Activated CD8-positive, alpha-beta memory T cell treated with anti-CD3 and anti-CD28 coated beads, Interleukin-2, amount 10 ng/mL, durations not matched to agents 7 days and 5 days (primary cell): ENCODE measurements at places on chromosomes 1 and 21. TPM values are rescaled to one million over a fixed set of nuclear protein-coding genes. Genes with fewer than 3 reads are reported as not detected.
A peak's percentile ranks its signal among the peaks of the same experiment; 100 is the strongest.

The CD58 gene
- 56.9 TPM for total RNA-seq

The F13B gene
- not detected for total RNA-seq

The GJB3 gene
- total RNA-seq: not detected

DNA sequence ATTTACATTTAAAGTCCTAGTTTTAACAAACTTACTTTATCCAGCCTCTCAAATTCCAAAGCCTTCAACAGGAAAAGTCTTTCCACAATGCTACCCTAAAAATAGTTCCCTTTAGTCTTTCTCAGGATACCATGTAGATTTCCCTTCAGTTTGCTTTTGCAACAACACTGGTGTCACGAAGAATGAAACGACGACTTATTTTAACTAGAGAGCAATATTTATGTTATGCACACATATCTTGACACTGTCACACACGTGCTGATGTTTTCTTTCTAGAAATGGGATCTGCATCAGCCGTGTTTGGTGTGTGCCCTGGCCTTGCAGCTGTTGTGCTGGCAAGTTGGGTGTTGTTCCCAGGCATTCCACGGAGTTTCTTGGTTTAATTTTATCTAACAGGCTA is 75.5 kb downstream of the SIPA1L2 start:
- H3K4me3 ChIP-seq: no peak overlapping the region
- H3K27ac ChIP-seq: no peak overlapping the region
- DNase-seq: no peak

GRCh38 chr1:3772027-3772714 is 378 bp upstream of the SMIM1 start:
- peaks cover 2% of the 10 kb centered on the region for H3K4me1 ChIP-seq
- peak; percentile 93 for DNase-seq
- H3K27me3 ChIP-seq: no peaks in the 10 kb centered on the region

DNA sequence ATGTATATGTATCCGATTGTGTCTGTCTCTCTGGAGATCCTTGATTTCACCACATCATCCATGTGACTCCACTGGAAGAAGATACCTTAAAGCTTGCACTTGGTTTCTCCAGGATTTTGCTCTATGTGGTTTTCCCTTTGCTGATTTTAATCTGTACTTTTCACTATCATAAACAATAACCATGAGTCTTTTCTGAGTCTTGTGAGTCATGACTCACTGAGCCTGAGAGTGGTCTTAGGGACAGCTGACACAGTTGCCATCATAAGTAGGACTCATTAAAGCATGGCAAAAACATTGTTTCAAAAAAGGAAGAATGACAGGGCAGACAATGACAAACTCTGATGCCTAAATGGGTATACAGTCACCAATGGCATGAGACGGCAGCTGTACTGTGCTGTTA is 226.2 kb downstream of the AKT3 start:
- H3K27ac ChIP-seq: no peak overlapping the region
- no peak overlapping the region for H3K4me3 ChIP-seq
- no peaks in the 10 kb centered on the region for H3K27me3 ChIP-seq
- H3K4me1 ChIP-seq: no peaks in the 10 kb centered on the region
- no peak for DNase-seq
- peaks cover 65% of the 10 kb centered on the region for H3K36me3 ChIP-seq

- H3K36me3 ChIP-seq: no peaks in the 10 kb centered on the region
- H3K27ac ChIP-seq: peak overlapping the region; percentile 93
- peaks cover 2% of the 10 kb centered on the region for H3K27me3 ChIP-seq
- peak overlapping the region; percentile 88 for H3K4me3 ChIP-seq
- H3K4me1 ChIP-seq: peaks cover 19% of the 10 kb centered on the region
- DNase-seq: peak; percentile 90
Observed at GRCh38 chr1:93846206-93846991, 32.6 kb downstream of the DNTTIP2 start.

DNA sequence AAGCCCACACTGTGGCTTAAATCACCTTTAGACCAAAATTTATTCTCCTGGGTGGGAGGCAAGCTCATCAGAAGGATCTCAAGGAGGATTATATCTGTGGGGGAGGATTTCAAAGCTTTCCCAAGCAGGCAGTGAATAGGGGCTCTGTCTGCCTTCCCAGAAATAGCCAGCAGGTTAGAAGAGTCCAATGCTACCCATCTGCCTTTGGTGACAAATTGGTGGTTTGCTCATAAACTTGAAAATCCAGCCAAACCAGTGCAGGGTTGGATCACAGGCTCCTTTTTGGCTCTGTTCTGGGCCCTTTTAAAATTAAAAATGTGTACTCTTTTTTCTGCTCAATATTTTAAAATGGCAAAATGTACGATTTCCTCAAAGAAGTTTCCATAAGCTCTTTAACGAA is 118.9 kb upstream of the ZC3H11B start:
- no peak overlapping the region for H3K4me3 ChIP-seq
- H3K4me1 ChIP-seq: no peaks in the 10 kb centered on the region
- no peak for DNase-seq
- no peaks in the 10 kb centered on the region for H3K27me3 ChIP-seq
